ENCODE measurements at places on chromosomes 5 and 9.

DNA sequence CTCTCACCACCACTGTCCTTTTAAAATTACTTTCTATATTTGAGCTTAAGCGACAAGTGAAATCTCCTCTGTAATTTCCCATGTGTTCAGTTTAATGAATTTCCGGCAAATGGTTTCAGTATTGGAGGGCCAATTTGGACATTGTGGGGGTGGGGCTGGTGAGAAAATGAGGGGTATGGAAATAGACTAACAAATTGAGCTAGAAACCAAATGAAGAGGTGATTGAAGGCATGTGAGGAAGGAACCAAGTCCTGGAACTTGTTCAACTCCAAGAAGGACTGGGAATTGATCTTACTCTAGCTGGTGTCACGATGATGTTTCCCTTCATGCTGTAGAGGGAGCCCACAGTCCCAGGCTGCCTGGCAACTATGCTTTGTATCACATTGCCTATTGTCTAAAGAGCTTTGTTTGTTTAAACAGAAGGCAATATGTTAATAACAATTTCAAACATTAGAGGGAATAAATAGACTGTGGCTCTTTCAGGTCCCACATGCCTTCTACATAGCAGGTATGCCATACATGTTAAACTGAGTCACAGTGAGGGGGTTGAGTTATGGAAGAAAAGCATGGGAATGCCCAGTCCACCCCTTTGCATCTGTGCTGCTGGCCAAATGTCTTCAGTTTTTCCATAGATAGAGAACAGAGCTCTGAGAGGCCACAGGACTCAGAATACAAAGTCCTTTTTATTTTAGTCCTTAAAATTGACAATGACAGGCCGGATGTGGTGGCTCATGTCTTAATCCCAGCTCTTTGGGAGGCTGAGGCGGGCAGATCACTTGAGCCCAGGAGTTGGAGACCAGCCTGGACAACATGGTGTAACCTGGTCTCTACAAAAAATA, 25.0 kb upstream of the MATR3 start:
- H3K4me1 ChIP-seq, result peaks cover 15% of the 10 kb centered on the region
- H3K27ac ChIP-seq, result no peak overlapping the region
- no peak overlapping the region for H3K4me3 ChIP-seq
- no peaks in the 10 kb centered on the region for H3K27me3 ChIP-seq

DNA sequence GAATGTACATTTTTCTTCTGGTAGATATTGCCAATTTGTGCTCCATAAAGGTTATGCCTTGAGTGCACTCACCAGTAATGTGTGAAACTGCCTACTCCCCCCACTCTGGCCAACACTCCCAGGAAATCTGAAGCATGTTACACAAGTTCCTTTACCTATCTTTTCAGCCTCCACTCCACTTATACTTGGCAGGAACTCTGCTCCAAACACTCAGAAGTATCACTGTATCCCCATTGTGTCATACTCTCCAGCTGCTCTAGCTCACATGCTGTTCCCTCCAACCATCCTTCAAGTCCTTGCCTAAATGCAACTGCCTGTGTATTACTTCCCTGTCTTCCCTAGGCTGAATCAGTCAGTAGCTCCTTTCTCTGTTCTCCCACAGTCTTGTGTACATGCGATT, 28.3 kb downstream of the POU4F3 start:
- H3K4me3 ChIP-seq, result no peak overlapping the region
- H3K4me1 ChIP-seq, result no peaks in the 10 kb centered on the region
- H3K27ac ChIP-seq, result no peak overlapping the region

GRCh38 chr5:160805376-160805775, 46.6 kb downstream of the ATP10B start:
- H3K27ac ChIP-seq, result no peak overlapping the region
- no peaks in the 10 kb centered on the region for H3K4me1 ChIP-seq
- no peak for DNase-seq
- no peak overlapping the region for H3K4me3 ChIP-seq
- H3K27me3 ChIP-seq, result no peaks in the 10 kb centered on the region

DNA sequence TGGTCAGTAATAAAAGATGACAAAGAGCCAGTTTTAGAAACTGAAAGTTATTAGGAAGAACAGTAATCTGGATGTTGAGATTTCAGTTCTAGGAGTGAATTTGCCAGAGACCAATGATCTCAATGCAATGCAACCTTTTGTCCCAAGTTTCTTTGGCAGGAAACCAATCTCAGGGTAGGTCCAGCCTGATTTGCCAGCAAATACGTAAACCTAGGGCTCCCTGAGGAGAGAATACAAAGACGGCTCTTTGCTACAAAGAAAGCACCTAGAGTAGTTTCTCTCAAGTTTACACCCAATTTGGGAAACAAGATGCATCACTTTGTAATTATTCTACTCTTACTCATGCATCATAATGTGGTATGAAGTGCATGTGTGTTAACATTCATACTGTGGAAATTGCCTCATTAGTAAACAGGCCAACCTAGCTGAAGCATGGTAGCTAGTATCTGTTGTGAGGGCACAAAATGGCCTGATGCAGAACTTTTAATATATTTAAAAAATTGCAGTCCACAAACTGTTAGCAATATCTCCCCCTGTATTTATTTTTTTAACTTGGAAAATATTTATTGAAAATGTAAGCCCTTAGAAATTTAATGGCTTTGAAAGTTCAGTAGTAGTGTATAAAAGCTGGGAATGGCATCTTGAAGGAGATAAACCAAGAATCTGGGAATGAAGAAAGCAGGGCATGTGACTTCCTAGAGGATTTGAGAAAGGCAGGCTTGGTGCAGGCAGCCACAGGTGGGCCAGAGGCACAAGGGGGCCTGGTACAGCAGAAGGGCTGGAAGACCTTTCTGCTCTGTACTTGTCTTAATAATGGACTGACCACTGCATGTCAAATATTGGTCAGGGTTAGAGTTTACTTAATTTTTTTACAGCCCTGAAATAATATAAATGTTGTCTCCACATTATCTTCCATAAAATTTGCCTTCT, 59.5 kb downstream of the MAST4 start:
- H3K4me1 ChIP-seq, result no peaks in the 10 kb centered on the region
- H3K27me3 ChIP-seq, result peaks cover 4% of the 10 kb centered on the region
- no peak overlapping the region for H3K27ac ChIP-seq
- no peak for DNase-seq

DNA sequence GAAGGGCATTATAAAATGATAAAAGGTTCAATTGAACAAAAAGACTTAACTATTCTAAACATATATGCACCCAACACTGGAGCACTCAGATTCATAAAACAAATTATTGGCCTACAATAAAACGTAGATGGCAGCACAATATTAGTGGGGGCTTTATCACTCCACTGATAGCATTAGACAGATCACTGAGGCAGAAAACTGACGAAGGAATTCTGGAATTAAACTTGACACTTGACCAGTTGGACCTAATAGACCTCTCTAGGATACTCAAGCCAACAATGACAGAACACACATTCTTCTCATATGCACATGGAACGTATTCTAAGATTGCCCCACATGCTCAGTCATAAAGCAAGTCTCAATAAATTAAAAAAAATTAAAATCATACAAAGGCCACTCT, 18.4 kb upstream of the C9orf72 start:
- peaks cover 17% of the 10 kb centered on the region for H3K27me3 ChIP-seq
- H3K4me3 ChIP-seq, result no peak overlapping the region
- no peaks in the 10 kb centered on the region for H3K4me1 ChIP-seq
- H3K36me3 ChIP-seq, result no peaks in the 10 kb centered on the region
- DNase-seq, result no peak

- no peak overlapping the region for H3K4me3 ChIP-seq
- H3K27ac ChIP-seq, result no peak overlapping the region
- H3K36me3 ChIP-seq, result peaks cover 19% of the 10 kb centered on the region
- H3K4me1 ChIP-seq, result peaks cover 2% of the 10 kb centered on the region
- H3K27me3 ChIP-seq, result no peaks in the 10 kb centered on the region
Observed at GRCh38 chr9:121350993-121351561, 19.0 kb downstream of the STOM start.

- no peak overlapping the region for H3K4me3 ChIP-seq
- H3K27me3 ChIP-seq, result no peaks in the 10 kb centered on the region
- no peaks in the 10 kb centered on the region for H3K36me3 ChIP-seq
Observed at GRCh38 chr9:111176511-111176910, 138.2 kb upstream of the LPAR1 start.

DNA sequence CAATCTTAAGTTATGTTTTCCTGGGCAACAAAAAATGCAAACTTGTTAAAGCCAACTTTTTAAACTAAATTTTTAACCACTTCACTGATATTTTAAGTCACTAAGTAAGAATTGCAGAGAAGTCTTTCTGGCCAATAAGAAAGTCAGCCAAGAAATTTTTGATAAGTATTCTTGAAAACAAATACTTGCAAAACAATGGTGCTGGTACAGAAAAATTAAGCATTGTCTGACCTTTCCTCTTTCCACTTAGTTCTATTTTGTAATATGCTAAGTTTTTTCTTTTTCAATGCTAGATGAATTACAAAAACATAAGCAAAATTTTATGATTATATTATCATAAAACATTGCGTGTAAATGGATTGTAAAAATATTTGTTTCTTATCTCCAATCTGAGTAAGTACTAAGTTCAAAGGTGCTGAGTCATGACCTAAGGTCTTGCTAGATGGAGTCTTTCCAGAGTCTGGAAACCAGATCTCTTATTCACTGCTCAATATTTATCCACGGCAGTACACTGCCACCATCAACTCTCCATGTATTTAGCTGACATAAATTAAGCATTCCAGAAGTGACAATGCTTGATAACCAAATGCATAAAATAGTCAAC, 139.7 kb downstream of the MEF2C start:
- no peaks in the 10 kb centered on the region for H3K36me3 ChIP-seq
- no peak for DNase-seq
- no peaks in the 10 kb centered on the region for H3K4me1 ChIP-seq

- H3K27me3 ChIP-seq, result peaks cover 38% of the 10 kb centered on the region
- no peak overlapping the region for H3K4me3 ChIP-seq
- no peaks in the 10 kb centered on the region for H3K36me3 ChIP-seq
Observed at GRCh38 chr5:54889826-54890225, 95.6 kb downstream of the ESM1 start.

DNA sequence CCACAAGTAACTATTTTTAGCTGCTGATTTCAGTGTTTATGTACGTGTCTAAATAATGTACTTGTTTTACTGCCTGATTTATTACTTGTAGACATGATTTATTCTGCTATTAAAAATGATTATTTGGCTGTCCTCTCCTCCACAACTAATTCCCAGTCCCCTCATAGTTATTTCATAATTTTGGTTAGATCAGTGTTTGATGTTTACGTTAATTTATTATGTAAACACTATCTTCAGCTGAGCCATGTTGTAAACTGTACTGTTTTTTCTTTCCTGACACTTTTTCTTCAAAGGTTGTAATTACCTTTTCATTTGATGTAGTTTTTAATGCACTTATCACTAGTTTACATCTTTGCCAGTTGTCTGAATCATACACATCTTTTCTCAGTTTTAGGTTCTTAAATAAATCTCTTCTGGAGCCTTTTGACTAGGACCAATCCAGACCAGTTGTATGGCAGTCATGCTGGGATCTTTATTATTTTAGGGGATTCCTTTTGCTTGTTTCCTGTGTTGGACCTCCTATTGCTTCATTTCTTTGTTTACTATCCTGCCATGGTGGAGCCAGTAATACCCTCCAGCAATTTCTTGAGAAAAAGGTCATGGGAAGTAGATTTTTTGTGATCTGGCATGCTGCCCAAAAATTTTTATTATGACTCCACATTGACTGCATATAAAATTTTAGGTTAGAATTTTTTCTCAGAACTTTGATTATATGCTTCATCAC, 16.1 kb downstream of the AP3S1 start:
- H3K27ac ChIP-seq, result no peak overlapping the region
- H3K4me1 ChIP-seq, result no peaks in the 10 kb centered on the region
- H3K36me3 ChIP-seq, result peaks cover 2% of the 10 kb centered on the region
- DNase-seq, result no peak
- no peak overlapping the region for H3K4me3 ChIP-seq

- peaks cover 2% of the 10 kb centered on the region for H3K4me1 ChIP-seq
- H3K27ac ChIP-seq, result no peak overlapping the region
Observed at GRCh38 chr5:40399349-40399748, 280.4 kb upstream of the PTGER4 start.

- no peak for DNase-seq
- H3K36me3 ChIP-seq, result peaks cover 20% of the 10 kb centered on the region
- H3K4me3 ChIP-seq, result no peak overlapping the region
- H3K4me1 ChIP-seq, result no peaks in the 10 kb centered on the region
- no peaks in the 10 kb centered on the region for H3K27me3 ChIP-seq
Observed at GRCh38 chr5:109833946-109834345, 144.2 kb downstream of the MAN2A1 start.
